Esophagus squamous epithelium (tissue), 5 donors: ENCODE measurements at places on chromosomes 3 and 15. TPM values are rescaled to one million over a fixed set of nuclear protein-coding genes. Genes with fewer than 3 reads are reported as not detected.

The IL20RB gene
- total RNA-seq, result 101 TPM

The CTSH gene
- 19.7 TPM for total RNA-seq

The IL16 gene
- 20.0 TPM for total RNA-seq

The AGBL1 gene
- 0.11 TPM for total RNA-seq

The MUC20 gene
- total RNA-seq, result 23.8 TPM

The CCDC39 gene
- not detected for total RNA-seq

The FAM227B gene
- total RNA-seq, result 4.4 TPM

The ZBTB47 gene
- total RNA-seq, result 34.3 TPM

The CPN2 gene
- total RNA-seq, result not detected

The SH2D7 gene
- total RNA-seq, result not detected

The SQOR gene
- total RNA-seq, result 139 TPM

The ZNF660 gene
- total RNA-seq, result 0.09 TPM

The TNFSF10 gene
- total RNA-seq, result 128 TPM

The RTP4 gene
- 1.5 TPM for total RNA-seq

The CCR3 gene
- total RNA-seq, result not detected
